ENCODE measurements at places on chromosomes 7 and 10.

GRCh38 chr7:101828301-101829020 is 11.0 kb downstream of the CUX1 start:
- DNase-seq: no peak

DNA sequence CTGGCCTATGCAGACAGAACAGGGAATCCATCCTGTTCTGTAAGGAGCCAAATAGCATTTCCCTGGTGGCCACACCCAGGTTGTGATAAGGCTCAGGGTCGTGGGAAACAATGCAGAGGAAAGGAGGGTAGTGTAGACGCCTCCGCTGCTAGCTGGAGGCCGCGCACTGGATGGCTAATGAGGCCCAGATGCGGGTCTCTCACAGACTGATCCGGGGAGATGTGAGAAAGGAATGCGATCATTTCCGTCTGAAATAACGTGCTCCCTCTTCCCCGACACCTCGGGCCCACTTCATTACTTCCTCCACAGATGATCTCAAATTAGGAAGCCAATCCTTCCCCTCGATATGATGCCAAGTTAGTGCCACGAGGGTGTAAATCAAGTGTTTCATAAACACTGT is 203.3 kb downstream of the TAX1BP1 start:
- DNase-seq: no peak

DNA sequence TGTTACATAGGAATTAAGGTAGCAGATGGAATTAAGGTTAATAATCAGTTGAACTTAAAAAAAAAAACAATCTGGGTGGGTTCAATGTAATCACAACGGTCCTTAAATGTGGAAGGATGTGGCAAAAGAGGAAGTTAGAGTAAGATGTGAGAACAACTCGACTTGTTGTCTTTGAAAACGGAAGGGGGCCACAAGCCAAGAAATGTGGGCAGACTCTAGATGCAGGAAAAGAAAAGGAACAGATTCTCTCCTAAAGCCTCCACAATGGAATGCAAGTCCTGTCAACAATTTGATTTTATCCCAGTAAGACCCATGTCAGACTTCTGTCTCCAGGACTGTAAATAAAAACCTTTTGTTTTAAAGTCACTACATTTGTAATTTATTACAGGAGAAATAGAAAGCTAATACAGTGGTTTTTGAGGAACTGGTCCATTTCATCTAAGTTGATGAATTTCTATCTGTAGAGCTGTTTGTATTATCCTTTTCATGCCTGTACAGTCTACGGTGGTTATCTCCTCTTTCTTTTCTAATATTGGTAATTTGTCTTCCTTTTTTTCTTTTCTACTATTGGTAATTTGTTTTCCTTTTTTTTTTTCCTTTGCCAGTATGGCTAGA is 8.6 kb downstream of the MCMBP start:
- DNase-seq: no peak

GRCh38 chr10:51117794-51118193 is 43.5 kb downstream of the PRKG1 start:
- DNase-seq: no peak

GRCh38 chr10:32341596-32341995 is 5.4 kb downstream of the EPC1 start:
- DNase-seq: no peak

GRCh38 chr7:76294344-76295024 is 8.0 kb upstream of the HSPB1 start:
- peak; percentile 66 for DNase-seq
